ENCODE measurements at places on chromosomes 13 and 19.

DNA sequence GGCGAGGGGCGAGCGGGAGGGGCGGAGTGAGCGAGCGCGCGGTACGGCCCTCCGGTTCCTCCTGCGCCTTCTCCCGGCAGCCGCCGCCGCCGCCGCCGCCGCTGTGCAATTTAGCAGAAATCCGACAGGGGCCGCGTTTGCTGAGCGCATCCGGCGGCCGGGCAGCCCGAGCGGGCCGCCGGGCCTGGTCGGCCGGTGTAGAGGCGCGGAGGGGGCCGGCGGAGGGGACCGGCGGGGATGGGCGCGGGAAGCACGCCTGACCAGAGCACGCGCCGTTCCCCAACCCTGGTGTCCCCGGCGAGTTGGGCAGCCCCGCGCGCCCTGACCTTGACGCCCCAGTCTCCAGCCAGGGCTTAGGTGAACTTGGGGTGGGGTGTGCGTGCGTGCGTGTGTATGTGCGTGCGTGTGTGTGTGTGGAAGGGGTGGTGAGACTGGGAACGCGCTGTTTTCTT lies 144.5 kb upstream of the ZNF536 start:
- peak; percentile 39 for DNase-seq

- no peak for DNase-seq
These were observed 82.2 kb downstream of the EDNRB start for GRCh38 chr13:77836423-77836822.

GRCh38 chr13:48731957-48732569 lies 78.3 kb downstream of the CYSLTR2 start:
- peak; percentile 28 for DNase-seq

DNA sequence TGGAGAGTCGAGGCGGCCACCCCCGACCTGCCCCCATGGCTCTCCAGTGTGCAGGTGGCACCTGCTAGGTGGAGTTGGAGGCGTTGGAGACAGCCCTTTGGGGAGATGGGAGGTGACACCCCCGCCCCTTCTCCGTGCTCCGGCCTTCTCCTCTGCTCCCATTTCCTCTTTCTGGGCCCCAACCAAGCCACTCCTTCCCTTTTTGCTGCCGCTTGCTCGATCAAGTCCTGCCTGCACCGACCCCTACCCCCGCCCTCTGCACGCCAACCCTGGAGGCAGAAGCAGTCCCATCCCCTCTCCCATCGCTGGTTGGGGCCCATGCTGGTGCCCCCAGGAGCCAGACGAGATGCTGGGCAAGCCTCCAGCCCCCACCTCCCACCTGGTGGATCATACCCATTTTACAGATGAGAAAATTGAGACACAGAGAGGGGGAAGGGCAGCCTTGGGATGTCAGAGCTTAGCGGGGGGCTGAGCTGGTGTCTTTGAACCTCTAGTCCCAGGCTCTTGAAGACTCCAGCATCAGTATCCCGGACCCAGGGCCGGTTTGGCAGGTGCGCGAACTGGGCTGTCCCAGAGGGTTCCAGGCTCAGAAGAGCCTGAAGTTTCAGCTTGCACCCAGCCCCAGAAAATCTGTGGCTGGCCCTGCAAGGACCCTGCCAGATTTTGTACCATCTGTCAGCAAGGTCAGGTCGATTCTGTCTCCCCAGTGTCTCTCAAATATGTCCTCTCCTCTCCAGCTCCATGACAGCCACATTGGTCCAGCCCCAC lies 10.3 kb downstream of the GNA15 start:
- DNase-seq, result no peak

DNA sequence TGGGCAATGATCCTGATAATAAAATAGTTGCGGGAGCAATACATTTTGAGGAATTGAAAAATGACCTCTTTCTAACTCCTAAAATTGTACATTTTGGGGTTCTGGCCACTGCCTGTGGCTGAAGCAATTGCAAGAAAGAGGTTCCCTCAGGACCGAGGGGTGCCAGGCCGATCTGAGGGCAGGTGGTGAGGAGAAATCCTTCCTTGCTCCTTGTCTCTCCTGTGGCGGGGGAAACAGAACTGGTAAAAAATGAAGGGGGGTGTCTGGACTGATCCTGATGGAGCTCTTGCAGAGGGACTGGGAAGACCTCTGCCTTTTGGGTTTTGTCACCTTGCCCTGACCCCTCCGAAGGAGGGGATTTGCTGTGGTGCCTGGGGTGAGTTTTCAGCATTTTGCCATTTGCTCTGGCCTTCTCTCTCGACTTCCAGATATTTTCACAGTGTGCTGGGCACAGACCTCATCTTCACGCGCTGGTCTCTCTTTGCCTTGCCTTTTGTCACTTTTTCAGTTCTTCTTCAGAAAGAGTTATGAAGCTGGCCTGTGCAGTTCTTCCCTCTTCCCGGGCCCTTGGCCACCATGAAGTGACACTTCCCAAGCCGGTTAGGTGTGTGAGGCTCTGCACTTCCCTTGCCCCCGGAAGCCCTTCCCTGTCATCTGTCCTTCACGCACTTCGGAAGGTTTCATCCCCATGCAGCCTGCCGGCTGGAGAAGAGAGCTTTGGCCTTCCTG lies 22.2 kb downstream of the NFIX start:
- DNase-seq, result no peak

- no peak for DNase-seq
These were observed 49.4 kb upstream of the INTS6 start for GRCh38 chr13:51502153-51502651.
